ENCODE measurements at places on chromosomes 1 and 21.
A peak's percentile ranks its signal among the peaks of the same experiment; 100 is the strongest.

DNA sequence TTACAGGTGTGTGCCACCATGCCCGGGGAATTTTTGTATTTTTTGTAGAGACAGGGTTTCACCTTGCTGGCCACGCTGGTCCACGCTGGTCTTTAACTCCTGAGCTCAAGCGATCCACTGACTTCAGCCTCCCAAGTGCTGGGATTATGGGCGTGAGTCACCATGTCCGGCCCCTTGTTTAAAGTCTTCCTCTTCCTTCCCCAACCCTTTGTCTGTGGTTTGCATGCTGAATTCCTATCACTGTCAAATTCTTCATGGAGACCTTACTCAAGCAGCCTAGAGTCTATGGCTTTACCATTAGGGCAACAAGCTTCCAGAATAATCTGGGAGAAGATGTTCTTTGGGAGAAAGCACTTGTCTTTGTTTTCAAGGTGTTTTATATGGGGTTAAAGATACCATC, 34.7 kb downstream of the B3GALT5 start:
- DNase-seq: no peak

DNA sequence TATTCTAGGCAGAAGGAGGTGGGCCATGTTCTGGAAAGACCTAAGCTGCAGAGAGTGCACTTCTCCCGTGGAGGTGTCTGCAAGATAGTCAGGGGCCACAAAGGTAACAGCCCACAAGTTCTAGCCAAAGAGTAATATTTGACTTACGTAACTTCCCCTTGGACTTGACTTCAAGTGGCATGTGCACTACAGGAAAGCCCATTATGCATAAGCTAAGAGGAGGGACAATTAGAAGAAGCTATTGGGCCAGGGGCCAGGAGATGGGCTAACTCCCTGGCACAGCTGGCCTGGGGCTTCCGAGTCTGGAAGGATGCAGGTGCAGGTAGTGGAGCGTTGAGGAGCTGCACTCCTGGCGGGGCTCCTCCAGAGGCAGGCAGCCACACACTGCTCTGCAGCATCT, 58.3 kb downstream of the ERG start:
- no peak for DNase-seq

DNA sequence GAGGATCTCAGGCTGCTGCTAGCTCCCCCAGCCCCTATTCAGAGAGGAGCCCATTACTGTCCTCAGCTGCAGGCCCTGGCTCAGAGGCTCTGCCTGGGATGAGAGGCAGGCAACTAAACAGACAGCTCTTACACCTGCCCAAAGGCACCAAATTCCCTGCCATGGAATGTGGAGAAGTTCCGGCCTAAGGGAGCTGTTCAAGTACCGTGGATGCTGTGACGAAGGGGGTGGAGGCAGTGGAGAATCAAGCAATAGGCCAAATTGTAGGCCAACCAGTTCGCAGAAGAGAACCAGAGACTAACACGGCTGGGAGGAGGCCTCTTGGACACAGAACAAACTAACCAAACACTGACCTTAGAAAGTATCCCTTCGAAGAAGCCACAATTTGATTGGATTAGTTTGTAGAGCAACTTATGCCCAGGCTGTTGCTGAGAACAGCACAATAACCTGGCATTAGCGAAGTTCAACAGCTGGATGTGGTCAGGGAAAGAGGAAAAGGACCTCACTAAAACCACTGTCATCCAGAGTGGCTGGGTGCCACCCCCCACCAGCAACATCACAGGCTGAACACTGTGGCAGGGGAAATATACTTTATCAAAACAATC, 3.6 kb downstream of the C1orf174 start:
- DNase-seq: no peak

DNA sequence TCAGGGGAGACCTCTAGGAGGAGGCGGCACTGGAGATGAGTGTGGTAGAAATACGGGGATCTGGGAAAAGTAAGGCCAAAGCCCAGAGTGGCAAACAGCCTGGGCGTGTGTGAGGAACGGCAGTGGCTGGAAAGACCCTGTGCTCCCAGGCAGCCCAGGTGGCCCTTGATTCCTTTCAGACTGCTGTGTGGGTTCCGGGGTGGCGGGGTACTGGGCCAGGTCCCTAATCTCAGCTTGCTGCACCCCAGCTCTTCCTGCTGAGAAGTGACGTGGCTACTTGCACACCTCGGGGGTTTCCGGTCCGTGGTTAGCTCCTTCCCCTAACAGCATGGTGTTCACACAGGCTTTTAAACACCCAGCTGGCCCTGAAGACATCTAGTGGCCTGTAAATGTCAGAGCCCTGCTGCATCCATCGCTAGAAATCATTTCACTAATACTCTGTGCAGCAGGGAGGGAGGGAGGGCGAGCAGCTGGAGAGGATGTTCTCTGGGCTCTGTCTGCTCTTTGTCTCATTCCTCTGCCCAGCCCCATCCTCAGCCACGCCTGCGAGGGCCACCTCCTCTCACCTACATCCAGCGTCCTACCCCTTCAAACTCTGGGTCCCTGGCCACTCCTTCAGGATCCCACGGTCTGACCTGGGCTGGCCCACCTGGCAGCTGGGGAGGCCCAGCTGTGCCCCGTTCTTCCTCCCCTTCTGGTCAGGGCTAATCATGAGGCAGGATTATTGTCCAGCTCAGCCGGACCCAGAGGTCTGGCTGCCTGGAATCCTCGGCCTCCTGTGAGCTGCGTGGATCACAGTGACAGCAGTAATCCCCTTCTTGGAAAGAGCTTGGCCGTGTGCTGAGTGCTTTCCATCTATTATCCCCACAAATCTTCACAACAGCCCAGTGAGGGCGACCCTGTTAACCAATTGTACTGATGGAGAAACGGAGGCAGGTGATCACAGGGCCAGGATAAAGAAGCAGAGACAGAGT, 7.2 kb downstream of the ZDHHC18 start:
- peak; percentile 47 for DNase-seq

- DNase-seq: peak; percentile 44
Observed at GRCh38 chr1:230972855-230973271, 5.8 kb downstream of the TTC13 start.

DNA sequence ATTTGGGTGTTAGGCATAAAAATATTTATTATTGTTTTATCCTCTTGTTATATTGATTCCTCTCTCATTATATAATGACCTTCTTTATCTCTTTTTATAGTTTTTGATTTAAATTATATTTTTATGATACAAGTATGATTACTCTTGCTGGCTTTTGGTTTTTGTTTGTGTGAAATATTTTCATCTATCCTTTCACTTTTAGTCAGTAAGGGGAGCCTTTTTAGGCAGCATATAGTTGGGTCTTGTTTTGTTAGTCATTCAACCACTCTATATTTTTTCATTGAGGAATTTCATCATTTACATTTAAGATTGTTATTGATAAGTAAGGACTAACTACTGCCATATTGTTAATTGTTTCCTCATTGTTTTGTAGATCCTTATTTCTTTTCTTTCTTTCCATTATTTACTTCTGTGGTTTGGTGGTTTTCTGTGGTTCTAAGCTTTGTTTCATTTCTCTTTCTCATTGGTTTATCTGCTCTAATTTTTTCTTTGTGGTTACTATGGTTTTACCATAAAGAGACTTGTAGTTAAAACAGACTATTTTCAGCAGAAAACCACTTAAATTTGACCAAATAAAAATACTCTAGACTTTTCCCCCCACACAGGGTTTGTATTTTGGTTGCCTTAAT, 593.1 kb downstream of the NUF2 start:
- no peak for DNase-seq

DNA sequence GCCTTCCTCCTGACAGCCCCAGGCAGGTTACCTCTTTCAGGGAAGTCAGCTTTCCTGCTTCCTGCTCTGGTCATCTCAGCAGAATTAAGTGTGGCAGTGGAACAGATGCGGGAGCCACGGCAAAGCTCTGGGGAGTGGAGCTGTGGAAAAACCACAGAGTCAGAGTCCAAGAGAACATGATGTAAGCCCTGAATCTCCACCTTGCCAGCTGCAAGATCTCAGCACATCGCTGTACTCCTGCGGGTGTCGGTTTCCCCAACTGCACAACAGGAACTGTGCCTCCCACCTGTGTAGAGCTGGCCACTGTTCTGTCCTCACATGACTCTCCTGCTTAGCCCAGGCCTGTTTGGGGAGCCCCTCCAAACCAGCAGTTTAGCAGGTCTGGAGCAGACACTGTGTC, 123.7 kb downstream of the MATN1 start:
- no peak for DNase-seq

- DNase-seq: no peak
Observed at GRCh38 chr1:41239988-41240610, 2.0 kb downstream of the SCMH1 start.

All from stimulated activated CD4-positive, alpha-beta T cell treated with anti-CD3 and anti-CD28 coated beads, TNF-alpha, amount 100 ng/mL, for 48 hours (primary cell).